ENCODE measurements at places on chromosomes 1 and 21.

DNA sequence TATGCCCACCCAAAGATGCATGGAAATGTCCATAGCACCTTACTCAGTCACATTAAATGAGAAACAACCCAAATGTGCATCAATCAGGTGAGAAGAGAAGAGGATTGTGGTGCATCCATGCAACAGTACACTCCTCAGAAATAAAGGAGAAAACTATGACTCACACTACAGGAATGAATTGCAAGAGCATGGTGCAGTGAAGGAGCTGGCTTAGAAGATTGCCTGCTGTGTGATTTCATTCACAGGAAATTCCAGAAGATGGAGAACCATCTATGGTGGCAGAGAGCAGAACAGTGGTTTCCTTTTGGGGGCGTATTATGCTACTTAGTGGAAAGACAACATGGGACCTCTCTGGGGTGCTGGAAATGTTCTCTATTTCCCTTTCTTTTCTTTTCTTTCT is 278.6 kb upstream of the AJAP1 start:
- DNase-seq = no peak

DNA sequence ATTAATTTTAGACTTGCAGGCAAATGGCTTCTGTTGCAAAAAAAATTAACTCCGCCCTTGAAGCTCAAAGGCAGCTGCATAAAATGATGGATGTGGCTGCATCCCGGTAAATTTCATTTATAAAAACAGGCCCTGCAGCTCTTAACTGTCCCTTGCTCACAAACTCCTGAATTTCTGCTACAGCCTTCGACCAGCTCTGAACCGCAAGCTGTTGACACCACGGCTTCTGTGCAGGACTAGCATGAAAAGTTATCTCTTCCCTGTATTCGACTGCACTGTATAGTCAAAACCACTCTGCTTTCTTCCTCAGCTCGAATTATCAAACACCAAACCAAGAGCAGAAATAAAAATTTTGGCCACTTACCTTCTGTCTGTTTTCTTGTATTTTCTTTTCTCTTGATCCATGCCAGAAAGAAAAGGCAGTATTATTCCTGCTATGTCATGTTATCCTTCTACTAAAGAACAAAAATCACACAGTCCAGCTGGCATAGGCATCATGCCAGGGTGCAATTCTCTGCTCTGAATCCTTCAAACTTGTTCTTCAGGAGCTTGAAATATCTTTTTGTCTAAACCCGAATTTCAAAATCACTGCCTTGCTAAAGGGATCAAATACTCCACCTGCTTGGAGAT is 195.5 kb upstream of the NCAM2 start:
- no peak for DNase-seq

DNA sequence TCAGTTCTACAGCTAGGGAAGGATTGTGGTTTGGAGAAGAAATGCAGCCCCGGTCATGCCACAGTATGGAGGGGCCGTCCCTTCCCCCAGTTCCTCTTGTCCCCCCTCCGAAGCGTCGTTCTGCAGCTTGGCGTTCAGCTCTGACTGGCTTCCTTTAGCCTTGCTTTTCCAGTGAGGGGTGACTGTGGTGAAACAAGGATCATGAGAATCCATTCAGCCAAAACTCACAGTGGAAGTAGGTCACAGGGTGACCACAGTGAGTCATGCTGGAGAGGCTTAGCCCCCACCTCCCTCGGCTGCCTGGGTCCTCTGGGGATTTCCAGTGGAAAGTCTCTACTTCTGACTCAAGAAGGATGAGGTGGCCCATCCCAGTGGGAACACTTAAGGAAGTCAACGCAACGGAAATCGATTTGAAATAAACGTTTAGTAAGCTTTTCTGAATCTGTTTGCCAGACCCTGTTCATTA is 37.3 kb upstream of the COL6A2 start:
- DNase-seq = no peak

GRCh38 chr21:36719614-36720013 is 20.7 kb downstream of the SIM2 start:
- no peak for DNase-seq

GRCh38 chr1:222974496-222974895 is 159.7 kb downstream of the DISP1 start:
- DNase-seq = no peak

All from CD4-positive, alpha-beta T cell (primary cell).